Umbilical cord (tissue), 2 donors: ENCODE measurements at places on chromosomes 2 and 18. TPM values are rescaled to one million over a fixed set of nuclear protein-coding genes. Genes with fewer than 3 reads are reported as not detected.
A peak's percentile ranks its signal among the peaks of the same experiment; 100 is the strongest.

DNA sequence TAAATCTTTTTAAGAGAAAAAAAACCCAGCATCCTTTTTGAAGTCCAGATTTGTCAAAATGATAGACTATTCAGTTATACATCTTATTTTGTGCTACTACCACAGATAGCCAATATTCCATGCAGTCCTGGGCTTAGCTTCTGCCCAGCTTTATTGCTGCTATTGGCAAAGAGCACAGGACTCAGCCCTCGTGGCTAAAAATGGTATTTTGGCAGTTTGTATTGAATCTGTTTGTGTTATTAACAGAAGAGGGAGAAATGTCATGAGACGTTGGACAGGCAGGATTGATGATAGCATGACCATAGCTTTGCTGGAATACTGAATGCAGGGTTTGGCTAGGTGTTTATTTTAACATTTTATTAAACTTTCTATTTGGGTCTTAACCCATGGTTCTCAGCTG lies 19.4 kb downstream of the ELAC1 start:
- DNase-seq: no peak

The CNDP1 gene
- total RNA-seq: 1.2 TPM

GRCh38 chr2:100427627-100428258 lies 10.3 kb upstream of the CHST10 start:
- peak; percentile 39 for DNase-seq

The VSNL1 gene
- total RNA-seq: 7.7 TPM

The LOXHD1 gene
- not detected for total RNA-seq

DNA sequence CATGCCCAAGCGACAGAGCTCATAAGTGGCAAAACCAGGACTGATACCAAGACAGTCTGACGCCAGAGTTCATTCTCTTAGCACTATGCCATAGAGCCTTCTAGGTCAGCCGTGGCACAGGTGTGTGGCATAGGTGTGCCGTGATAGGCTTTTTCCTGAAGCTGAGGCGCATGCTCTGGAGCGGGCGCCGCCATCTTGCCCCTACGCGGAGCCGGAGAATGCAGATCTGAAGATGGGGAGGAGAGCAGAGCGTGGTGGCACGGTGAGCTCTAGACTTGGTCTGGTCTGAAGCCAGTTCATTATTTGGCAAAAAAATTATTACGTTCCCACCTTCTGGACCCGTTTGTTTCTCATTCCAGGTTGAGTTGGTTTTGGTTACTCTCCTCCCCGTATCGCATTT lies 16.6 kb downstream of the MCFD2 start:
- DNase-seq: no peak

The RGPD4 gene
- 2.2 TPM for total RNA-seq

DNA sequence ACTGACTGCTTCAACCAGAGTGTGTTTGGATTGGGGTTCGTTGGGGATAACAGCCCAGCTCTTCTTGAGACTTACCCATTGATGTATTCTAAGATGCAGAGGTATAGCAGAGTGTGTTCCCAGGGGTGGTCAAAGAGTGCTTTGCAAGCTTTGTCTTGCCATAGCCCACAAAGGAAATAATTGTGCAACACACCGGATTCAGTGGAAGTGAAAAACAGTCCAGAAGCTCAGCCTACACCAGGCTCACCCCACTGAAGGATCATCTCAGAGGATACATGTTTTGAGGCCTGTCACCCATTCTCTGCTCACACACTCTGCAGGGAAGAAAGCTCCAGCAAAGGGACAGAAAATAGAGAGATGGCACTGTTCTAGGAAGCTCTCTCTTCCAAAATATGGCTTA lies 9.6 kb downstream of the CACNB4 start:
- no peak for DNase-seq
